ENCODE measurements at places on chromosomes 16 and 17.

GRCh38 chr16:64919141-64919540, 202.7 kb downstream of the CDH11 start:
- no peak for DNase-seq

DNA sequence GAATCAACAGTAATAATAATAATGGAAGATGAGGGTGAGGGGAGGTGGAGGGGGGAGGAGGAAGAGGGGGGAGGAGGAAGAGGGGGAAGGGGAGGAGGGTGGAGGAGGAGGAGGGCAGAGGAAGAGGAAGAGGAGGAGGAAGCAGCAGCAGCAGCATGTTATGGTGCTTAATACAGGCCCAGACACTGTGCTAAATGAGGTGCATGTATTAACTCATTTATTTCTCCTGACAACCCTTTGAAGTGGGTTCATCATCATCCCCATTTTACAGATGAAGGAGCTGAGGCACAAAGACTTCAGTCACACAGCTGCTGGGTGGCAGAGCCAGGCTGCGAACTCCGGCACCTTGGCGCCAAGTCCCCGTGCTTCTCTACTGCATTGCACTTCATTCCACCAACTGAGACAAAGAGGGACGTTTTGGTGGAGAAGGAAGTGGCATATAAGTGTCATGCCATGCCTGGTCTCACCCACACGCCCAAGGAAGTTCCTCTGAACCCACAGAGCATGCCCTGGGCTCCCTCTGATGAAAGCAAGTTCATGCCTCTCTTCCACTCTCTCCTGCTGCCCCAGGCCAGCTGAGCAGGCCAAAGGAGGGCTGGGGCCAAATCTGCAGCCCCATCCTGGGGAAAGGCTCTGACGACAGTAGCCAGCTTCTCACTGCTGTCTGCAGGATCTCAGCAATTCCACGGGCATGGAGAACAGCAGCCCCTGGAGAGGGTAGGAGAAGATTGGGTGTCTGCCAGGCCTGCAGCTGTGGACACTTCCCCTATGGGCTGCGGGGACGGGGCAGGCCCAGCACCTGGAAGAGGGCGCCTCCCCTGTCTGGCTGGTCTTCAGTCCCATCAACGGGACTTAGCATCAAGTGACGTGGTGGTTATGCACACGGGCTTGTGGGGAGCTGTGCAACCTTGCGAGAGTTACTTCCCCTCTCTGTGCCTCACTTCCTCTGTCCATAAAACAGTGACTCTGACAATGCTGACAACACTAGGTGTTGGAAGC, 21.8 kb downstream of the XYLT1 start:
- DNase-seq: peak; percentile 88

DNA sequence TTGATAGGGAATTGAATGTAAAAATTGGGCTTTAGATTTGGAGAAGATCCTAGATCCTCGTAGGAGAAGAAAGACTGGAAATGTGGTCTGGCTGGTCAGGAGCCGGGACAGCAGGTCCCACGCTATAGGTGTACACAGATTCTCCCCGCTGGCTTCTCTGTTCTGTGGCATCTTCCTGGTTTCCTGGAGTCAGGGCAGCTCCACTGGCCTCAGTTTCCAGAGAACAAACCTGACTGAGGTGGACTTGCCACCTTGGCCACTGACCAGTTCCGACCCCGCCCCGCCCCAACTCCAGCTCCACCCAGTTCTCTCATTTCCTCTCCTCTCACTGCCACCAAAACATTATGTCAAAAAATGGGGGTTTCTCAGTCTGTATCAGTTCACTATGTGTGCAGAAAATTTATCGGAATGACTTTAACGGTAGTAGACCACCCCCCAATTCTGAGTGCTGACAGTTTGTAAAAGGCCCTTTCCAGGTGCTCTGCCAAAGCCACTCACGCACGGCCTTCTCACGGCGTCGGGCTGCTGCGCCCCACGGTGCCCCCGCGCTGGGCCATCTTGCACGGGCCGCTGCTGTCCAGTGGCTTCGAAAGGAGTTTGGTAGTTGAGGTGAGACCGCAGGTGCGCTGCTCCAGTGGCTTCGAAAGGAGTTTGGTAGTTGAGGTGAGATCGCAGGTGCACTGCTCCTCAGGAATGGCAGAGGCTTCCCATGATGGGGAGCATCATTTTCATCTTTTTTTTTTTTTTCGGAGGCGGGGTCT, 161.4 kb upstream of the CHMP6 start:
- no peak for DNase-seq

- DNase-seq: no peak
Measured at GRCh38 chr16:80587071-80587470, 46.3 kb downstream of the DYNLRB2 start.

GRCh38 chr17:50484386-50485155, 5.9 kb downstream of the RSAD1 start:
- DNase-seq: no peak

DNA sequence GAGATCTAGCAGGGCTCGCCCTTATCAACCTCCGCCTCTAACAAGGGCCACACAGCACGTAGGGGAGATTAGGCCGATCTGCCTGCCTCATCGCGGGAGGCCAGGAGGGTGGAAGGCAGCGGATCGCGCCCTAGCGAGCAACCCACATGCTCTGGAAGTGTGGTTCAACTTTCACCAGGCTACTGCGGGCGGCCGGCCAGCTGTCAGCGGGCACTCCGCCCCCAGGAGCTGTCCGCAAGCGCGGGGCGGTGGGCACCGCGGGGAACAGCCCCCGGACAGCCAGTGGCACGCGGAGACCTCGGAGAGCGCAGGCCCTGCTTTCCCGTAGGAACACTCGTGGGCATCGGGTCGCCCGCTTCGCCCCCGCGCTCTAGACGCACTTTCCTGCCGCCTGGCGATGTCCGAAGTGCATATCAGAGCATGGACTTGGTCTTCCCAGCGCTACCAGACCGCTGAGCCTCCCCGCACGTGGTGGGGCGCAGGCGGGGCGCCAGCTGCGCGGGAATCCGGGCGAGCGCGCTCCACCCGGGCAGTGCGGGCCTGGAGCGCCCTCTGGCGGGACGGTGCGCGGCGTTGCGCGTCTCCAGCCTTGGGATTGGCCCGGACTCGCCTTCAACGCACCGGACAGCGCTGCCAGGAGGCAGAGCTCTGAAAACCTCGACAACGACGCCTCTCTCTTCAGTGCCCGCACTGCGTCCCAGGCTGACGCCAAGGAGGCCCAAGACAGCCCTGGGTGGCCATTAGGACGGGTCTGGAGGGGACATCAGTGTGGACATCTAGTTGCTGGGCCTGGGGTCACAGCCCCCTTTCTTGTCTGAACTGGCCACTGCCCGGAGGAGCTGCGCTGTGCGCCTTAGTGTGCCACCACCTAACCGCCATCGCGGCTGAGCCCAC, 3.6 kb upstream of the ZNHIT3 start:
- DNase-seq: peak; percentile 89

DNA sequence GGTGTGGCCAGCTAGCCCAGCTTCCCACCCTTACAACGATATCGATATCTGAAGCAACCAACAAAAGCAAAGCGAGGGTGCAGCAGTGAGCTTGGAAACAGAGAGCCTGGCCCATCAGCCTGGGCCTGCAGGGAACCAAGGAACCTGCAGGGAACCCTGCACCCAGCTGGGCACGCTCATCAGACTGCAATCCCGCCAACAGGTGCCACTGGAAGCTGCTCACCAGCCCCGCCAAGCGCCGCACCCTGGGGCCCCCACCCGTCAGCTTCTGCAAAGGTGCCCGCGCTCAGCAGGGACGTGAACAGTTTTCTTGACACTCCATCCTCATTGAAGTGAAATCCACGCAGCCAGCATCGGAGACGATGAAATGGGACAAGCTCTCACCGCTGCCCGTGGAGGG, 250.7 kb downstream of the RBFOX3 start:
- no peak for DNase-seq

- peak; percentile 93 for DNase-seq
Measured at GRCh38 chr16:64615630-64616280, 506.1 kb downstream of the CDH11 start.

- DNase-seq: peak; percentile 63
Measured at GRCh38 chr17:78960928-78961327, 18.8 kb downstream of the LGALS3BP start.

DNA sequence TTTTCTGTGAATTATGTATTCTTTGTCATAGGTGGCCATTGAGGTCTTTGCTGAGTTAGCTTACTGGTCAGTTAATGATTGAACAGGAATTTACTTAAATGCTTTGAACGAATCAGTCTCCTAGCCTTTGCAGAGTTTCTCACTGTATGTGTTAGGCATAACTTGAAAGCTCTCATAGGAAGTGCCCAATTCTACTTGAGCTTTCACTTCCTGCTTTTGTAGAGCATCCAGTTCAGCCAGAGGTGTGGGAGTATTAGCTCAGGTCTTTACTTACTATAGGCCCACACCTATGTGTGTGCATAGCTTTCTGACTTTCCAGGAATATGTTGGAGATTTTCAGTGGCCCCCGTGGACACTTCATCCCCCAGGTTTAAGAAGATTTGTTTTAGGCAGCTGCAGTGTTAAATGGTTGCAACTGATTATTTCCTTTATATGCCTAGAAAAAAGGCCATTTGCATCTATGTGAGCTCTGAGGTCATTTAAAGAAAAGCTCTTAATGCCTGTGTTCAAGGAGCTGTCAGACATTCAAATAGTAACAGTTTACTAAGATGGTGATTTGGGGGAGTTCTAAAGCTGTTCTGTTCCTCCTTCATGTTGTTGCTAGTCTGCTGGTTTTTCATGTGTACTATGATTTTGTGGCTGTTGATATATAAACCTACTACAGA, 62.3 kb downstream of the PHKB start:
- no peak for DNase-seq

DNA sequence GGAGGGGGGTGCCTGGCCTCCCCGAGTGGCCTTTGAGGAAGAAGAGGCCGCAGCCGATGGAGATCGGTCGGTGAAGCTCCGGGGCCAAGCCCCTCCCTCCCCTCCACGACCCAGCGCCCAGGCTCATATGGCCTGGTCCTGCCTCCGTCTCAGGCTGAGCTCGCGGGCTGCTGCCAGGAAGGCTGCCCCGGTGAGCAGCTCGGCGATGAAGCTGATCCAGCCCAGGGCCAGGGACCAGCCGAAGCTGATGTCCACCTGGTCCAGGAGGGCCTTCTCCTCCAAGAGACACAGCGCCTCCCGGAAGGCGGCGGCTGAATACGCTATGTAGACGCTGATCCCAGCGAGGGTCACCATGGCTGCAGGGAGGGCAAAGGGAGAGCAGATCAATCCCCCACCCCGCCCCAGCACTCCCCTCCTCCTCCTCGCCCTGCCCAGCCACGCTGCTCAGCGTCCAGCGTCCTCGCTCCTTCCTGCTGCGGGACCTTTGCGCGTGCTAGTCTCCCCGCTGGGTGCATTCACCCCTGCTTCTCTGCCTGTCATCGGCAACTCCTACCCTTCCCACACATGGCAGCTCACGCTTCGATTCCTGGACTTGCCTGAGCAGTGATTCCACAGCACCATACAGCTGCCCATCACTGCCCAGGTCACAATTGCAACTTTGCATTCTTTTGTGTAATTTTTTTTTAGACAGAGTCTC, 20.5 kb downstream of the TMEM114 start:
- DNase-seq: no peak

GRCh38 chr17:7915179-7915610, 894 bp downstream of the RNF227 start:
- DNase-seq: no peak

DNA sequence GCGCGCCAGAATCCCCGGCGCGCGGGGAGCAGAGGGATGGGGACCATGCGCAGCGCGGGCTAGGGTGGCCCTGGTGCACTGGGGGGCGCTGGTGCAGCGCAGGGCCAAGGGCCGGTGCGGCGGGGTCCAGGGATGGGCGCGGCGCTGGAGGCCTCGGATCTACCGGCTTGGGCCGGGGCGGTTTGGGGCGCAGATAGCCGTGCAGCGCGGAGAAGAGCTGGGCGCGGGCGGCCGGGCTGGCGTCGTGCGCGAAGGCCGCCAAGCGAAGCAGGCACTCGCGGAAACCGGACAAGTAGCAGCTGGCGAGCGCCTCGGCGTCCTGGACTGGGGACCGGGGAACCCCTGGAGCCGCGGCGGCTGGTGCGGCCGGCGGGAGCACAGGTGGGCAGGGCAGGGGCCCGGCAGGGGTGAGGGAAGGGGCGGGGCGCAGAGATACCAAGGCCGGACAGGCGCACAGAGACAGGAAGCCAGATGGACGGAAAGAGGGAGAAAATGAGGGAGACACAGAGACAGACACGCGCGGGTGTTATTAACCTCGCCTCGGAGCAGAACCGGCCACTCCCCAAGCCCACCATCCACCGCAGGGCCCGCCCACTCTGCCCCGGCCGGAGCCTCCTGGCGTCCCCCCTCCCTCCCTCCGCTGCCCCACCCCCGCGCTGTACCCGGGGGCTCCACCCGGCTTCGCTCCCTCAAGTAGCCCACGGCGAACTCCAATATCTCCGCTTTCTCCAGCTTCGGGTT, 2.1 kb downstream of the HES7 start:
- DNase-seq: peak; percentile 75

DNA sequence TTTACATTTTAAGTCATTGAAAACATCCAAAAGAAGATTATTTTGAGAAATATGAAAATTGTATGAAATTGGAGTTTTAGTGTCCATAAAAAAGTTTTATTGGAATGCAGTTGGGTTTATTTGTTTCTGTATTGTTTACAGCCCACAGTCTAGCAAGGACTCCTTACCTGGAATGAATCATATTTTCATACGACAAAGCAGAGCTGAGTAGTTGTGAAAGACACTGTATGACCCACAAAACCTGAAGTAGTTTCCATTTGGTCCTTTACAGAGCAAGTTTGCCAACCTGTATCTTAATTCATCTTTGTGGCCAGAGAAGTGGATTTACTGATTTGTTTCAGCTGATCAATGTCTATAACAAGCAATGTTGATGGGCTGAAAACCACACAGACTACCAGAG, 10.3 kb downstream of the CCL18 start:
- DNase-seq: no peak

DNA sequence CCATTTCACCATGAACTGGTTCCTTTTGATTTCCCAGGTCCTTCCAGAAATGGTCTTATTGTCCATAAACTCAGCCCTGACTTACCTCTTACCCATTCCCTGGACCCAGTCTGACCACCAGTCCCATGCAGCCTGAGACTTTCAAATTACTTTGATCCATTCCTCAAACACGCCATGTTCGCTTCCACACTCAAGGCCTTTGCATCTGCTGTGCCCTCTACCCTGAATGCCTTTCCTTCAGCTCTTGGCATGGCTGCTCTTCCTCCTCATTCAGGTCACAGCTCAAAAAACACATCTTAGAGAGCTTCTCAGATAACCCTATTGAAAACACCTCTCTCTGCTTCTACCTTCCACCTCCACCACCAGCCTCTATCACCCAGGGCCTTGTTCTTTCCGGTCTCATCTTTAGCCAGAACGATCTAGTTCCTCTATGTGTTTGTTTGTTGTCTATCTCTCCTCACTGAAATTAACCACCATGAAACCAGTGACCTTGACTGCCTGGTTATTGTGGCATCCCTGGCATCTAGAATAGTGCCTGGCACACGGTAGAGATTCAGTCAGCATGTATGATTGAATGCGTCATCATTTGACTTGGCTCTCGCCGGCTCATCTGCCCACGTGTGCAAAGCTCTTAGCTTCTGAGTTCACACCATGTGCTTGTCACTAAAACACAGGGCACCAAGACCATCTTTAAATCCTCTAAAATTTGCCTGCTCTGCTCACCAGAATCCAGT, 12.8 kb downstream of the CRYM start:
- DNase-seq: no peak
